Fibroblast of skin of left biceps (primary cell): ENCODE measurements at places on chromosomes 1 and 21.
A peak's percentile ranks its signal among the peaks of the same experiment; 100 is the strongest.

- no peak for DNase-seq
Measured at GRCh38 chr1:87024936-87025540, 110.6 kb downstream of the HS2ST1 start.

DNA sequence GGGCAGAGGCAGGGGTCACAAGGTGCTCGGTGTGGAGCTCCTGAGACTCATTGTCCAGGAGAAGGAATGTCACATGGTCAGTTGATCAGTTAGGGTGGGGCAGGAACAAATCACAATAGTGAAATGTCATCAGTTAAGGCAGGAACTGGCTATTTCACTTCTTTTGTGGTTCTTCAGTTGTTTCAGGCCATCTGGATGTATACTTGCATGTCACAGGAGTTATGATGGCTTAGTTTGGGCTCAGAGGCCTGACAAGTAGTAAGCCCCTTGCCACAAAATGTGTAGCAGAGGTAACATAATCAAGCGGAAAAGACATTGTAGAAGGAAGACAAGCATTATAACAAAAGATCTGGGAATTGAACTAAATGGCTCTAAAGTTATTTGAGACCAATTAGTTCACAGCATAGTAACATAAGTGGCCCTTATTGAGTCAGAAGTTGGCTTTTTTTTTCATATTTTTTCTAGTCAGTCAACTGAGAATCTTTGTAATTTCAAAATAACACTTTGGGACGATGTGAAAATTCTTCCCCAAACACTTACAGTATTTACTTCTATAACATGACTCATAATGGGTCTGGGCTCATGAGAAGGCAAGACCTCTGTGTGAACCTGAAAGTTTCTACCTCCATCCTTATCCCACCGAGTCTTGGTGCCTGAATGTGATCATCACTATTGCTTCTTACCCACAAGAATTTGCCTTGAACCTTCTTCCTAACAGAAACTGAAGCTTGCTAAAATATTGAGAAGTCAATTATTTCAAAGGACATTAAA is 137.0 kb upstream of the DPT start:
- DNase-seq, result no peak

DNA sequence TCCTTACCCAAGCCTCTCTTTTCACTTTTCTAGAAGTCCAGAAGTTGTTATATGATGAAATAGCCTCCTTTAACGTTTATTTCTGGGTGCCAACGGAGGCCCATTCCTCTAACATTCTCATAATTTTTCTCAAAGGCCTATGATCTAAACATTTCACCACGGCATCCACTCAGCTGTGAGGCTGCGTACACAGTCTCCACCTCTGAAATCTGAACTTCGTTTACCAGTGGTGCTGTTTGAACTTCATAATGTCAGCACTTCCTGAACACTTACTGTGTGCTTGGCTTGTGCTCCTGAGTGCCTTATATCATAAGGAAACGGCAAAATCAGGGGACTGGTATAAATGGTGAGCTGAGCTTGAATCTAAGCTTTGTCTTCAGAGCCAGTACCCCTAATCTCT is 12.0 kb upstream of the RBP7 start:
- no peak for DNase-seq

DNA sequence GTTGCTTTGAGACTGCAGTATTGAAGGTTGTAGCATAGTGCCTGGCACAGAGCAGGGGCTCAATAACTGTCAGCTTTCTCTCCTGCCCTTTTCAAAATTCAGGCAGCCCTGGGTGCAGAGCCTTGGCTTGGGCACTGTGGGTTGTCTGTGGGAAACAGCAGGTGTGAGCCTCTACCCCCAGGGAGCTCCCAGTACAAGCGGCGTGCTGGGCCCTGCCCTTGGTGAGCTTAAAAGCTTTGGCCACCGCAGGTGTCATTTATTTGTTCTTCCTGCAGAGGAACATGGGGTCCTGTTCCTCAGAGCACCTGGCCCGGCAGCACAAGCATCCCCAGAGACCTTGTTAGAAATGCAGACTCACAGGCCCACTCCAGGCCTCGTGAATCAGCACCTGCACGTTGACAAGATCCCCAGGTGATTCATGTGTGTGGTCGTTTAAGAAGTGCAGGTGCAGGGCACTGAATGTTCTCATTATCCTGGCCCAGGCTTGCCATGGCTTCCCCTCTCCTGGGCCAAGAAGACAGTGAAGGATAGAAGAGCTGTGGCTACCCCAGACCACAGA is 29.9 kb upstream of the IGSF21 start:
- no peak for DNase-seq

DNA sequence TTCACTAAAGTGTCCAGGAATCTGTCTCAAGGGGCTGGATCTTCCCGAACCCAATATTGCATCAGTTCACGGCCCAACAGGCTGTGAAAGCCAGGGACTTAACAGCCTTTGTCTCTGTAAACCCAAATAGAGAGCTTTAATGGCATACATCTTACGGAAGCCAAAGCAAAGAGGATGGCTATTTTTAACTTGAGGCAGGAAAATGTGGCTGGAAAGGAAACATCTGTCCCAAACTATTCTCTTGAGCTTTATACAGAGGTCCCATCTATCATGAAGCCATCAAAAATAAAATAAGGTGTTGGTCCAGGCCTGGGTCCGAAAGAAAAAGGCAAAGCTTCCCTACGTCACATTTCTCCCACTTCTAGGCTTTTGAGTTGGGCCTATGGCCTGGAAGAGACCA is 7.7 kb upstream of the CD34 start:
- no peak for DNase-seq

GRCh38 chr1:190679044-190679443 is 201.4 kb upstream of the BRINP3 start:
- no peak for DNase-seq

DNA sequence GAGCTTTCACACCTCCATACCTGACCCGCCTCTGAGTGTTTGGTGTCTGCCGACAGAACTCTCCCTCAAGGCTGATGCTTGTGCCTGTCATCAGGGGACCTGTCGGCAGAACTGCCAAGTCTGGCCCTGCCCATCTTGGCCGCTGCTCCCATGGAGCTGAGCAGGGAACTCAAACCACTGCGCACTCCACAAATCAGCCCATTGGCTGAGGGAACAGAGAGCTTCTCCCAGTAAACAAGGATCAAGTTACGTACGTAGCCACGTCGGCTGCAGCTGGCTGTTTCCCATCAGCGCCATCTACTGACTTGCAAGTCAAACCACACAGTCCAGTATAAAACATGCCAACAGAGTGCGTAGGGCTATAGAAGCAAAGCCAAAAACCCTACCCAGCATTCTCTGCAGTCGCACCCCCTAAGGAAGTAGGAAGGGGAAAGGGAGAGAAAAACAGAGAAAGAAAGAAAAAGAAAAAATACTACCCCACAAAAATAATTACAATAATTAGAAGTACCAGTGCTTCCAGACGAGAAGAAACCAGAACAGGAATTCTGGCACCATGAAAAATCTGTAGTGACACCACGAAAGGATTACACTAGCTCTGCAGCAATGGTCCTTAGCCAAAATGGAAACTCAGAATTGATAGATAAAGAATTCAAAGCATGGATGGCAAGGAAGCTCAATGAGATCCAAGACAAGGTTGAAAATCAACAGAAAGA is 13.1 kb downstream of the KRTAP13-1 start:
- DNase-seq, result peak; percentile 7

DNA sequence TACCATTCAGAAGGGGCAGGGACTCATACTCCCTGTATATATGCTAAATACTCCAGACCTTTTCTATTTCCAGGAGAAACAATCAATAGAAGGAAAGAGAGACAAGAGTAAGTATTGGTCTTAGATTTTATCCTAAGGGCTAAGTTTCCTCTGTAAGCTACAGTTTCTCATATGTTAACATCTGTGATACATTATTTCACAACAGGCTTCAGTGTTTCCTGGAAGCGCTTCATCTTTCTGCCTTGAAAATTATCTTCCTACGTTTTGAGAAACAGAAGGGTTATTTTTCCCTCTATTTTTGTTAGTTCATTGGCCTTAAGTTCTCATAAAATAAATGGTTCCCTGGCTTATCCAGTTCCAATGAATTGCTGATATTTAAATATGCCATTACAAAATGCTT is 15.6 kb downstream of the FMO1 start:
- peak; percentile 43 for DNase-seq

GRCh38 chr1:194078765-194079164 is 892.4 kb upstream of the B3GALT2 start:
- no peak for DNase-seq

DNA sequence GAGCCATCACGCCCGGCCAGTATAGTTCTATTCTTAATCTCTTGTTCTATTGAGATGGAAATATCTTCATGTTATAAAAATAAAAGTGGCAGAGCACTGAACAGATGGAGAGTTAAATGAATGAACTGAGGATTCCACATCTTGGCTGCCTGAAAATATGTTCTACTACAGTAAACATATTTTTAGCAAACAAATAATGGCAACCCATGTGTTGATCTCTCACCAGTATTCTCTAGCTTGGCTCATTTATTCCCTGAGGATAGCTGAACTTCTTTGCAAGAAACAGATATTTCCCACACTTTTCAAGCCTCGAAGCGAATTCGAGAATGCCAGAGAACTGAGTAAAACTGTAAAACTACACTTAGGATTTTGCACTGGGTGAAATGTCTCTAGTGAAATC is 58.9 kb downstream of the DIRAS3 start:
- DNase-seq, result no peak
